ENCODE measurements at places on chromosomes 7 and 10. TPM values are rescaled to one million over a fixed set of nuclear protein-coding genes. Genes with fewer than 3 reads are reported as not detected.

GRCh38 chr7:32611201-32612099, 116.2 kb downstream of the AVL9 start:
- H3K27me3 ChIP-seq = no peaks in the 10 kb centered on the region
- DNase-seq = no peak
- peaks cover 15% of the 10 kb centered on the region for H3K36me3 ChIP-seq
- no peak overlapping the region for H3K27ac ChIP-seq
- peaks cover 4% of the 10 kb centered on the region for H3K4me1 ChIP-seq

GRCh38 chr10:61089251-61089650, 145.3 kb upstream of the RHOBTB1 start:
- H3K27me3 ChIP-seq = peaks cover 11% of the 10 kb centered on the region
- no peaks in the 10 kb centered on the region for H3K4me1 ChIP-seq
- no peak overlapping the region for H3K4me3 ChIP-seq
- no peak for DNase-seq

- DNase-seq = no peak
- no peaks in the 10 kb centered on the region for H3K36me3 ChIP-seq
- no peak overlapping the region for H3K4me3 ChIP-seq
- H3K27me3 ChIP-seq = no peaks in the 10 kb centered on the region
Observed at GRCh38 chr10:71700731-71701368, 18.7 kb downstream of the C10orf105 start.

Gene FFAR4
- not detected for polyA plus RNA-seq

DNA sequence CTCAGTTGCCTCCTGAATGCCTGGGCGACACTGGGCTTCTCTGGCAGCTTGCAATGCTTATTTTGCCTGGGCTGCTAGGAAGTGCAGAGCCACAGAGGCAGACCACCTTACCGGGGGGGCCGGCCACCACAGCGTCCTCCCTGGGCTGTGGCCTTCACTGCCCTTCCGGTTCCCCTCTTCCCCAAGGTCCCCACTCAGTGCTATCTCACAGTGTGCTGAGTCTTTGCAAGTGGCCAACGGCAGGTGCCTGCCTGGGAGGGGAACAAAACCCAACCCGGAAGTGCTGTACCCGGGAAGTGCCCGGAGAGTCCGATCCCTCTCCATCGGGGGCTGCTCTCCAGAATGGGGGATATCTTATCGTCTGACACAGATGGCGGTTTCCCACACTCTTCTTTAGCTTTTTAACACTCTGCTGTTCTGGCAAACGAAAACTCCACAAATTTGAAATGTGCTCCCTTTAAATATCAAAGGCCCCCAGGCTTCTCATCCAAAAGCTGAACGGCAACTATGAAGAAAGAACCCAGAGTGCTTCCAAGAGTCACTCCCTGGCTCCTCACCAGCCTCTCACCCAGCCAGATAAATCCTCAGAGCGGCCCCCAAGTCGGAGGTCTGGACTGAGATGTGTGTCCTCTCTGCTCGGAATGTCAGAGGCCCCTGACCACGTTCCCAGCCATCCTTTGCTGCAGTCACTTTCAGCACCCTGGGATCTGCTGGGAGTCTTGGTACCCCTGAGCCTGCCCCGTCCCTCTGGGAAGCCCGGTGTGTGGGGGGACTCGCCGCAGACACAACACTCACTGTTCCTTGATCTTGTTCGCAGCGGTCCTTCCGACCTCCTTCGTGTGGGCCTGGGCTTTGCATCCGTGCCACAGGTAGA, 165.1 kb downstream of the SVIL start:
- H3K4me1 ChIP-seq = no peaks in the 10 kb centered on the region
- no peak for DNase-seq
- H3K4me3 ChIP-seq = no peak overlapping the region
- H3K27ac ChIP-seq = no peak overlapping the region

DNA sequence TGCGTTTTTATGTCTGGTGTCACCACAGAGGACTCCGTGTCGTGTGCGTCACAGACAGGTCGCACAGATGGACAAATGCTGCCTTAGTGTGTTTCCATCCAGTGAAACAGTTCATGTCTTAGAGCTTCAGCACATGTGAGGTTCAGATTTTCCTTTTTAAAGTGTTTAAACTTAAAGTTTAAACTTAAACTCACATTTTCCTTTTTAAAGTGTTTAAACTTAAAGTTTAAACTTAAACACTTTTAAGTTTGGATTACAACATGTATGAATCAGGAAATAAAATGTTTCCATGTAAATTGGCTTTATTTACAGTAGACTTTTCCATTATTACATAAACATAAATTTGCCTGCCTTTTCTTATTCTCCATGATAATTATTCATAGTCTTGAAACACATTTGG, 67.3 kb downstream of the INSYN2A start:
- H3K4me1 ChIP-seq = no peaks in the 10 kb centered on the region
- no peak for DNase-seq
- no peak overlapping the region for H3K4me3 ChIP-seq
- no peaks in the 10 kb centered on the region for H3K27me3 ChIP-seq

Gene HOXA5
- not detected for polyA plus RNA-seq

Gene SLC26A5
- not detected for polyA plus RNA-seq

Gene CREB3L2
- 22.7 TPM for polyA plus RNA-seq

GRCh38 chr10:122264436-122264835, 6.7 kb upstream of the BTBD16 start:
- H3K4me3 ChIP-seq = no peak overlapping the region
- no peak overlapping the region for H3K27ac ChIP-seq
- no peak for DNase-seq

DNA sequence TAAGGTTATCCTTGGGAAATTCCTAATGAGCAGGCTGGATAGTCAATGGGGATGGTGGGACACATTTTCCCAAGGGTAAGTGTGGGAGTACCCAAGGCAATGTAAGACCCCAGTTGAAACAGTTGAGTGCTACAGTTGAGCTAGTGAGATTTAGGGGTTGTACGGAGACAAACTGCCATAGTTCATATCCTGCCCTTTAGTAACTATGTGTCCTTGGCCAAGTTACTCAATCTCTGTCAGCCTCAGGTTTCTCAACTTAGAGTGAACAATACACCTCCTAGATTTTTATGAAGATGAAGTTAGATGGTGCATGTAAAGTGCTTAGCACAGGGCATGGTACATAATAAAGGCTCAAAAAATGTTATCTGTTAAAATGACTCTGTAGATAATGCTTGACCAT, 20.5 kb downstream of the HABP2 start:
- peaks cover 16% of the 10 kb centered on the region for H3K27me3 ChIP-seq
- no peaks in the 10 kb centered on the region for H3K36me3 ChIP-seq
- DNase-seq = no peak
- no peak overlapping the region for H3K27ac ChIP-seq
- no peak overlapping the region for H3K4me3 ChIP-seq

Data from naive B cell (primary cell).